T-helper 17 cell (primary cell): ENCODE measurements at places on chromosomes 6 and 20. TPM values are rescaled to one million over a fixed set of nuclear protein-coding genes. Genes with fewer than 3 reads are reported as not detected.

DACT2 gene
- total RNA-seq: not detected

SIRPD gene
- not detected for total RNA-seq

CDYL gene
- total RNA-seq: 21.2 TPM

DNA sequence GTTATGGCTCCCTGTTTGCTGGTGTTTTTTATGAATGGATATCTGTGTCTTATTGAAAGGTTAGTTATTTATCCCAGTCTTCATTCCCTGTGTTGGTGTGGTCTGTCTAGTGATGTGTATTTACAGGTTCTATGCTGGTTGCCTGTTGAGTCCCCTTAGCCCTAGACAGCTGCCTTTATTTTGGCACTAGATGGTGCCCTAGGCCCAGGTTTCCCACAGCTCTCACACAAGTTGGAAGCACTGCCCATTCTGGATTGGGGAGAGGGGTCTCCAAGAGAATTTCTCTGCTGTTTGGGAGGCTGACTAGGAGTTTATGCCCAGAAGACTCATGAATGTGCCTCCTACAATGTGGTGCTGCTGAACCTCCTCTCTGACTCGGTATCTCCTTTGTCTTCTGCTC, 12.4 kb downstream of the GRM1 start:
- no peak for DNase-seq

DNA sequence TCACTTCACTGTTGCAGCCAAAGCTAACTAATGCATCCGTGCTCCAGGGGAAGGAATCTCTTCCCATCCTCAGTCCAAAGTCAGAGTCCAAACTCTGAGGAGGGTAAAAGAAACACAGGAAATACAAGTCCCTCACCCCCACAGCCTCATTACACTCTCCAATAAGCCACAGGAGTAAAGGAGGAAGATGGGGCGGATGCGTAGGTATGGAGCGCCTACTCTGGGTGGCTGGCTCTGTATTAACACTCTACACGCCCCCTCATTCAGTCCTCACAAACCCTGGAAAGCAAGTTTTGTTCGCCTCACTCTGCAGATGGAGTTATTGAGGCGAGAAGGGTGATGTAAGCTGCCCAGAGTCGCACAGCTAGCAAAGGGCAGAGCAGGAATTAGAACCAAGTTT, 242.9 kb downstream of the NRN1 start:
- no peak for DNase-seq
